ENCODE measurements at places on chromosomes 7 and 10. TPM values are rescaled to one million over a fixed set of nuclear protein-coding genes. Genes with fewer than 3 reads are reported as not detected.

DNA sequence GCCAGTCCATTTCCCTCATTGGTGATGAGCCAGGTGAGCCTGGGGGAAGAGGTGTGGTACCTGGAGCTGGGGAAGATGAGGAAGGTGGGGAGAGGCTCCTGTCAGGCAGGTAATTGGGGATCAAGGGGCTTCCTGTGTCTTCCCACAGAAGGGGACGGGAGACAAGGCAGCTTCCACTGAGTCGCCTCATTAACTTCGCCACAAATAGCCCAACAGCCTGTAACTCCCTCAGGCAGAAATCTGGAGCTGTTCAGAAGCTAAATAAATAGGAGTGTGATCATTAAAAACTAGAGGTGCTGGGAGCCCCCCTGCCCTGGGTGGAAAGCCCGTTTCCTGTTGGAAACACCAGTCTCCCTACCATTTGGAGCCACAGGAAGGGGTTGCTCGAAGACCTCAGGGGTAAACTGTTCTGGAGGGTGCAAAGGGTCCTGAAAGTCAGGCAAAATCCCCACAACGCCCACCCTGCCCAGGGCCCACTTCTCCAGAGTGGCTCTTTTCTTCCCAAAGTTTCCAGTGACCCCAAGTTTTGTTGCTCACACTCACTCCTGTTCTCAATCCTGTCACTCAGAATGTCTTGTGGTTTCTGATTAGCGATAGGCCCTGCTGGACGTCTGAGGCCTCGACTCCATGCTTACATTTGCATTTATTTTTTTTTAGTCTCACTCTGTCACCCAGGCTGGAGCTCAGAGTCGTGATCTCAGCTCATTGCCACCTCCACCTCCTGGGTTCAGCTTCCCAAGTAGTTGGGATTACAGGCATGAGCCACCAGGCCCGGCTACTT lies 25.7 kb downstream of the UNC5B start:
- DNase-seq: no peak

GRCh38 chr7:100171087-100171681 lies 2.8 kb upstream of the GAL3ST4 start:
- no peak for DNase-seq

DNA sequence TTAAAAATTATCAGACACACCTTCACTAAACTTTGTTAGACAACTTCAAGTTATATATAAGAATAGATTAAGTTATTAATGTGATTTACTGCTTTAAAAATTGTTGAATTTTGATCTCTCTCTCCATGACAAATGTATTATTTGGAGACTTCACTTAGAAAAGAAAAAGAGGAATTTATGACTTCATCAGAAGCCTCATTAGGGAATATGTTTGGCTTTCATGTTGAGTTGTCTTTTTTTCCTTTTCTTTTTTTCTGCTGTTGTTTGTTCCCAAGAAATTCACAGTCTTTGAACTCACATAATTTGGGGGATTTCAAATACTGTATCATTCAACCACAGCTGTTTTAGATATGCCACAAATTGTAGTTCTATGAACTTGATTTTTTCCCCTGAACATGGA lies 149.5 kb downstream of the PPP1R9A start:
- no peak for DNase-seq

SPDYE16 gene
- polyA plus RNA-seq: not detected

DNA sequence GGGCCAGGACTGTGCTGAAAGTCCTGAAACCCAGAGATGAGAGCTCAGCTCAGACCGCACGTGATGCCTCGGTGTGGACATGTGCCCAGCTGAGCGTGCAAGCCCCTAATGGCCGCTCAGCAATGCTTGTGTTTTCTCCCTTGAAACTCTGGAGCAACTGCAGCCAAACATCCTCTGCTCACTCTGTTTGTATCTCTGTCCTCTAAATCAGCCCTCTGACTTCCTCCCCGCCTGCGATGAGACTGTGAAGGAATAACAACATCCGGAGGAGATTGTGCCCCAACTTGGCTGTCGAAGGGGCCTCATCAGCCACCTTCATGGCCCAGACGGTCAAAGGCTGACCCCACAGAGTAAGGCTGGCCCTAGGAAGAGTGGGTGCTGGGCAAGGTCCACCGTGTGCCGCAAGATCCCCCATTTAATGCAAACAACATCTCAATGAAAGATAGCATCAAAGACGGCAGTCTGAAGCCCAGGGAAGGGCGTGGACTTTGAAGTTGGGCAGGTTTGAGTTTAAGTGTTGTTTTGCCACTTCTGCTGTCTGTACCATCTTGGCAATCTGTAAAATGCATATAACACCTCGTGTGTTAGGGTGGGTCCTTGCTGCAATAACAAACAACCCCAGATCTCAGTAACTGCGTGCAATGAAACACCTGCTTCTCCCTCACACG lies 39.9 kb downstream of the CALML3 start:
- DNase-seq: no peak

DNA sequence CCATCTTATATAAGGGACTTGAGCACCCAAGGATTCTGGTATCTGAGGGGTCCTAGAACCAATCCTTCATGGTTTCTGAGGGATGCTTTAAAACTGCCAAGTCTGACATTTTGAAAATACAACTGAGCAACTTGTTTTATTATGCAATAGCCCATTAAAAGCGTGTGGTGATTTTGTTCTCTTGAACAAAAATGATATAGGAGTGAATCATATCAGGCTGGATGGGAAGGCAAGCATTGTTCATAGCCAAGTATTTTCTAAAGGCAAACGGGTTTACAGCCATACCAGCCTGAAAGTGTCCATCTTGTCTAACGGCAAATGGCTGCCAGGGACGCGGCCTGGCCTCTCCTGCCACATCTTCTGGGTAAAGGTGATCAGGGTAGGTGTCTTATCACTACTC lies 23.4 kb downstream of the RPP38 start:
- DNase-seq: peak; percentile 68

- no peak for DNase-seq
Measured at GRCh38 chr10:112433136-112433535, 13.6 kb downstream of the ZDHHC6 start.

DNA sequence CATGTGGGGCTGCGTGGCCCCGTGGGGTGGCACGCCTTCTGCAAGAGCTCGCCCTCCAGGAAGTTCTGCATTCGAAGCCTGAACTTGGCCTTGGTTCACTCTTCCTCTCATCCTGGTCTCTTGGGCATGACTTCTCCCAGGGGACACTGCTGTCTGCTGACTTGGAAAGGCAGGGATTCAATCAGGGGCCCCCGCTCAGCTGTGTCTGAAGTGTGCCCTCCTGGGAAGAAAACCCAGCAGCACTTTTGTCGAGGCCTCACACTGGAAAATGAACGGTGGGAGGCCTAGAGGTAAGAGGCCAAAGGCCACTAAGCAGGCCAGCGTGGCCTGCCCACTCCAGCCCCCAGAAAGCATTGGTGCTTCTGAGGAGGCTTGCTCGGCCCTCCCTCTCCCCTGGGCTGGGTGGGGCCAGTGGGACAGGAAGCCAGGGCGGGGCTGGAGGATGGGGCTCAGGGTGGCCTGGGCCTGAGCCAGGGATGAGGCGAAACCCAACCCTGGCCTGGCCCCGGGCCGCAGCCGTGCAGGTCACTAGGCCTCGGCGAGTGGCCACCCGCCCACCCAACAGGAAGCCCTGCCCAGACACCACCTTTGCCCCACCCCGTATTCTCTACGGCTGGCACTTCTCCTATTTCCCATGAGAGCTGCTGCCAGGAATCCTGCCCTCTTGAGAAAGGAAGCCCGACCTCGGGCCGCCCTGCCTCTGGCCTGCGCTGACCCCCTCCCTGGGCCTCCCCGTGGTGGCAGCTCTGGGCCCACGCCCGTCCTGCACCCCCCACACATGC lies 81.1 kb downstream of the ZMIZ1 start:
- peak; percentile 81 for DNase-seq

- DNase-seq: no peak
Measured at GRCh38 chr10:6563075-6563474, 17.0 kb downstream of the PRKCQ start.

- DNase-seq: peak; percentile 58
Measured at GRCh38 chr7:117085275-117085674, 132.0 kb downstream of the ST7 start.

- no peak for DNase-seq
Measured at GRCh38 chr7:129371487-129371886, 62.7 kb upstream of the STRIP2 start.

PLXNA4 gene
- 0.14 TPM for polyA plus RNA-seq

ZNF862 gene
- polyA plus RNA-seq: 4.6 TPM

GRCh38 chr10:90319188-90319914 lies 538.5 kb downstream of the HTR7 start:
- peak; percentile 90 for DNase-seq

DNA sequence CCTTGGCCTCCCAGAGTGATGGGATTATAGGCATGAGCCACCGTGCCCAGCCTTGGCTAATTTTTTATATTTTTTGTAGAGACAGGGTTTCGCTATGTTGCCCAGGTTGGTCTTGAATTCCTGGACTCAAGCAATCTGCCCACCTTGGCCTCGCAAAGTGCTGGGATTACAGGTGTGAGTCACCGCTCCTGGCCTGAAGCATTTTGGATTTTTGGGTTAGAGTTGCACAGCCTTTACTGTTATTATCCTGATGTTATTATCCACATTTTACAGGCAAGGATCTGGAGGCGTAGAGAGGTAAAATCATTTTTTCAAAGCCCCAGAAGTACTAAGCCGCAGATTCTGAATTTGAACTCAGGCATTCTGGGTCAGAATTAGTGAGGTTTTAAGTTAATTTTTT lies 75.4 kb downstream of the TCF7L2 start:
- no peak for DNase-seq

DNA sequence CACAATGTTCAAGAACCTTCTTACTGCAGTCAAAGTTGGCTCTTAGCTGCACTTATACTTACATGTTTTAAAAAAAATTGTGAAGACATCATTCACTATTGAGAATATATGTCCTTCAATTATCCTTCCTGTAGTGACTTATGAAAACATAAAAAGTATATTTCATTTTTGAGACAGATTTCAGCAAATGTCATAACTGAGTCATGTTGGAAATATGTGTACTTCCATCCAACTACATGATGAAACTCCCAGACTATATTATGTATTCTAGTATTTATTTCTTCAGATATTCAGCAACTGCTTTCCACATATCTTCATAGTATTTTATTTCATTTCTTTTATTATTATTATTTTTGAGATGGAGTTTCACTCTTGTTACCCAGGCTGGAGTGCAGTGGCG lies 160.2 kb downstream of the ARHGAP12 start:
- no peak for DNase-seq
